Neural progenitor cell (in vitro differentiated cells): ENCODE measurements at places on chromosomes 7 and 10. TPM values are rescaled to one million over a fixed set of nuclear protein-coding genes. Genes with fewer than 3 reads are reported as not detected.

Gene UNCX
- total RNA-seq, result not detected in 2 replicates

Gene HOXA3
- not detected in 2 replicates for total RNA-seq

DNA sequence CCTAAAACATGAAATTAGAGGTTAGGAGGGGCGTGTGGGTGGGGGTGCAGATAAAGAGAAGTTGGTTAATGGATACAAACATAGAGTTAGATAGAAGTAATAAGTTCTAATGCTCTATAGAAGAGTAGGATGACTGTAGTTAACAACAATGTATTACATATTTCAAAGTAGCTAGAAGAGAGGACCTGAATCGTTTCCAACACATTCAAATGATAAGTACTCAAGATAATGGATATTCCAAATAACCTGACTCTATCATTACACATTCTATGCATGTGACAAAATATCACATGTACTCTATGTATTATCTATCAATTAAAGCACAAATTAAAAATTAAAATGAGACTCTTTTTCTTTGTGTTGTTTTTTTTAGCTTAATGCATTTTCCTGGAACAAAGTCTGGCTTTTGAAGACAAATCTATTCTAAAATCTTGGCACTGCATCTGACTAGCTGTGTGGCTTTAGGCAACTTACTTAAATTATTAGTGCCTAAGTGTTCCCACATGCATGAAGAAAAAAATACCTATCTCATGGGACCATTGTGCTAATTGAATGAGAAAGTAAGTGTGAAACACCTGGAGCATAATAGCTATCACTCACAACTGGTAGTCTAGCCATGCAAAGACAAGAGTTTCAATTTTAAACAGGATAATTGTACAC, 75.7 kb downstream of the SEMA3C start:
- DNase-seq, result no peak
- H3K27ac ChIP-seq, result no peak overlapping the region
- H3K4me3 ChIP-seq, result no peak overlapping the region
- H3K36me3 ChIP-seq, result no peaks in the 10 kb centered on the region

- no peak overlapping the region for H3K4me3 ChIP-seq
- no peak for DNase-seq
- H3K27ac ChIP-seq, result no peak overlapping the region
- H3K4me1 ChIP-seq, result peaks cover 52% of the 10 kb centered on the region
- H3K36me3 ChIP-seq, result no peaks in the 10 kb centered on the region
Measured at GRCh38 chr7:158029509-158029908, 558.1 kb downstream of the PTPRN2 start.

Gene YAE1
- total RNA-seq, result 33.6 and 79.3 TPM in 2 replicates

GRCh38 chr10:32959006-32959920, 1.2 kb upstream of the ITGB1 start:
- DNase-seq, result no peak
- H3K4me1 ChIP-seq, result peaks cover 32% of the 10 kb centered on the region
- H3K4me3 ChIP-seq, result peak overlapping the region; percentile 82
- H3K27me3 ChIP-seq, result no peaks in the 10 kb centered on the region
- peak overlapping the region; percentile 97 for H3K27ac ChIP-seq
- H3K36me3 ChIP-seq, result no peaks in the 10 kb centered on the region

GRCh38 chr10:22720667-22721066, 6.3 kb upstream of the PIP4K2A start:
- no peaks in the 10 kb centered on the region for H3K4me1 ChIP-seq
- H3K36me3 ChIP-seq, result no peaks in the 10 kb centered on the region
- DNase-seq, result no peak
- H3K27me3 ChIP-seq, result peaks cover 2% of the 10 kb centered on the region

DNA sequence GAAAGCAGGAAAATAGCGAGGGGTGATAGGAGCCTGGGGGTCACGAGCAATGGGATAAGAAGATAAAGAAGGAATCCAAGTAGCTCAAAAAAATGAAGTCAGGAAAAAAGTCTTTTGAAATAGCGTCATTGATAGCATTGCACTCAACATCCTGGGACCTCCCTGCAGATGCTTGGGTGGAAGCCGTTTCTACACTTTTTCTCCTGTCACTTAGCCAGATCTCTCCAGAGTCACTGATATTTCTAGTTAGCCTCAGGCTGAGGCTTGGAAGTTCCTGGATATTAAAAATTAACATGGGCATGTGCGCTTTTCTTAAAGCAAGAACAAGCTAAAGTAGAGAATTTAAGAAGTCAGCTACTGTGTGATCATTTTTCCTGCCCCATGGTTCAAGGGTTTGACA, 39.5 kb upstream of the CHST15 start:
- no peak for DNase-seq

Gene AKR1E2
- total RNA-seq, result 3.4 and 4.4 TPM in 2 replicates

DNA sequence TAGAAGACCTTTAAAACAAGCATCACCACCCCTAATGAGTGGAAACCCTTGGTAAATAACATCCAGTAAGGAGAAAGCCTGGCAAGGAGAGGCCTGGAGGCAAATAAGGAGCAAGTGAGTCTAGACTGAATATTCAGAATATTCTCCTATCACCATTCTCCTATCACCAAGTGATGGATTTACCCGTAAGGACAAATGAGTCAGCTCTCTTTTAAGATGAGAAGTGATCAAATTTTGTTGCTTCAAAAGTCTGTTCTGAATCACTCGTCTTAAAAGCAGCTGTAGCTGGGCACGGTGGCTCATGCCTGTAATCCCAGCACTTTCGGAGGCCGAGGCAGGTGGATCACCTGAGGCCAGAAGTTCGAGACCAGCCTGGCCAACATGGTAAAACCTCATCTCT, 28.4 kb downstream of the KIAA1549 start:
- no peak overlapping the region for H3K4me3 ChIP-seq
- H3K4me1 ChIP-seq, result no peaks in the 10 kb centered on the region
- H3K27me3 ChIP-seq, result no peaks in the 10 kb centered on the region
- no peak for DNase-seq
